ENCODE measurements at places on chromosomes 5 and 9. TPM values are rescaled to one million over a fixed set of nuclear protein-coding genes. Genes with fewer than 3 reads are reported as not detected.

DNA sequence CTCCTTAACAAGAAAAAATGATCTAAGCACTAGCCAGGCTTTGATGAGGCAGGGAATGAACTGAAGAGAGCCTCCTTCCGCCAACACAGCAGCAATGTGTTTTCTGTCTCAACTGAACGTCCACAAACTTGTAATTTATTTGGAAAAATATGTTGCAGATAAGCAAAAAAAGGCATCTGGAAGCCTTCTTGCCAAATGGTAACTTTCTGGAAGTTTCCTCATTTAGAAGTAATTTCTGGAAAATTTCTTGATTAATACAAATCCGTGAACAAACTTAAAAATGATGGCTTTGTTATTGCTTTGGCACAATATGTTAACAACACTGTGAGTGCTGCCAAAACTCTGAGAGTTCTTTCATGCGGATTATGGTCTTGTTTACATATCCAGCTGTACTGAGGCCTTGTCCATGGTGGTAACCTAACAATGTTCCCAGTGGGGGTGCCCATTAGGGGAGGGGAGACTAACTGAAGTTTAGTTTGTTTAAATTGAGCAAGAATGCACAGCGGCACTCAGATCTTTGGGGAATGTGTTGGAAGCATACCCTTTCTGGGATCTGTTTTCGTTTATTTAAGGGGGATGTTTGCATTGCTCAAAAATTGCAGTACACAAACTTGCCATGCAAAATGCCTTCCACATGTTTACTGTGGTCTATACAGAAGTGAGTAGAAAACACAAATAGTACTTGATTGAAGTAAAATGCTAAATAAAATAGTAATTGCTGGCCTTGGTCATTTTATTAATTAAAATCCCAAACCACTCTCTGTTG, 334.7 kb downstream of the NR2F1-AS1 start:
- DNase-seq, result no peak

GRCh38 chr5:44001675-44002380, 387.4 kb downstream of the FGF10 start:
- DNase-seq, result no peak

Gene STK10
- total RNA-seq, result 82.2 TPM

Gene SLC46A2
- 0.35 TPM for total RNA-seq

Gene ZDHHC11
- total RNA-seq, result 11.0 TPM

DNA sequence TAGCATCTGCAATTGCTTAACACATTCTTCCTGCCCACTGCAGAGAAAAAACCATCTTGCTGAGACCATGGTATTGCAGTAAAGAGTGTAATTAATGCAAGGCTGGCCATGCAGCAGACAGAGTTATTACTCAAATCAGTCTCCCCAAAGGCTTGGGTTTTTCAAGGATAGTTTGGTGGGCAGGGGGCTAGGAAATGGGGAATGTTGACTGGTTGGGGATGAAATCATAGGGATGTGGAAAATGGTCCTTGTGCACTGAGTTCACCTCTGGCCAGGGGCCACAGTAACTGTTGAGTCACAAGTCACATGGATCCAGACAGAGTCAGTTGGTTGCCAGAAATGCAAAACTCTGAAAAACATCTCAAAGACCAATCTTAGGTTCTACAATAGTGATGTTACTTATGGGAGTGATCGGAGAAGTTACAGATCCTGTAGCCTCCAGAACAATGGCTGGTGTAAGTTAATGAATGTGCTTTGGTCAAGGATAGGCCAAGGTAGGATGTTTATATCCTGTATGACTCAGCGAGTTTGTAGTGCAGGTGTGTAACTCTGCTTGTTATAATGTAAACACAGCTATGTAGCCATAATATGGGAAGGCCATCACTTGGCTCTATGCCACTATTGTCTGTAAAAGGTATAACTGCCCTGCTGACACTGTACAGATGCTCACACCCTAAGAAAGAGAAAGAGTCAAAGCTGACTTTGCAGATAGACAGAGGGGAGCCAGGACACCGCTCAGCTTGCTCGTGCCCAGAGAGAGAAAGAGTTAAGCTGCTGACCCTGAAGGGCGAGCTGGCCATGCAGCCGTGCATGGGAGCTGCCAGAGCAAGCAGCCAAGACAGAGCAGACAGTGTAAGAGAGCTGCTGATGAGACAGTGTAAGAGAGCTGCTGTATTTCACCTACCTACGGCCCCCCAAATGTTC, 27.2 kb downstream of the C9orf152 start:
- no peak for DNase-seq

DNA sequence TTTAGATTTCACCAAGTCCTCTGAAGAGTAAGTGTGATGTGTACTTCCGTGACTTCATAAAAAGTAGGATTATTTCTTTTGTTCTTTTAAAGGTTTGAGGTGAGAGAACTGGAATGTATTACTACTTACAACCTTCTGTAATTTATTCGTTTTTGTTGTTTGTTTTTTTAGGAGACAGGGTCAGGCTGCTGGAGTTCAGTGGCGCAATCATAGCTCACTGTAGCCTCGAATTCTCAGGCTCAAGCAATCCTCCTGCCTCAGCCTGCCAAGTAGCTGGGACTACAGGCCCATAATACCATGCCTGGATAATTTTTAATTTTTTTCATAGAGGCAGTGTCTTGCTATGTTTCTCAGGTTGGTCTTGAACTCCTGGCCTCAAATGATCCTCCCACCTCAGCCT, 68.3 kb upstream of the RETREG1 start:
- DNase-seq, result no peak

- DNase-seq, result no peak
Measured at GRCh38 chr5:54360089-54360488, 49.7 kb upstream of the ARL15 start.

- DNase-seq, result no peak
Measured at GRCh38 chr5:36384845-36385244, 83.1 kb upstream of the RANBP3L start.

DNA sequence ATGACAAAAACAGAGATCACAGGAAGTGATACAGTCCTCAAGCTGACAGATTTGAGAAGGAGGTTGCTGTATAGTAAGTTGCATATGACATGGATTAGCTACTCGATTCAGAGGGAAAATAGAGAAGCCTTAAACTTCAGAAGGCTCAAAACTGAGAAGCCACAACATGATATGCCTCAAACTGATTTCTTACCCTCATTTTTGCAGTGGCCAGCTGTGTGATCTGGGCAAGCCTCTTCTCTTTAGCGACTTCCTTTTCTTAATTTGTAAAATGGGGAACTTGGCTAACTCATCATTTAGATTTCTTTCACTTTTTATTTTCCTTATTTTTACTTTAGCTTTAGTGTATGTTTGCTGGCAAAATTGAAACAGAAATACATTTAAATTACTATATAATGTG, 421.1 kb downstream of the KIF4B start:
- DNase-seq, result no peak

DNA sequence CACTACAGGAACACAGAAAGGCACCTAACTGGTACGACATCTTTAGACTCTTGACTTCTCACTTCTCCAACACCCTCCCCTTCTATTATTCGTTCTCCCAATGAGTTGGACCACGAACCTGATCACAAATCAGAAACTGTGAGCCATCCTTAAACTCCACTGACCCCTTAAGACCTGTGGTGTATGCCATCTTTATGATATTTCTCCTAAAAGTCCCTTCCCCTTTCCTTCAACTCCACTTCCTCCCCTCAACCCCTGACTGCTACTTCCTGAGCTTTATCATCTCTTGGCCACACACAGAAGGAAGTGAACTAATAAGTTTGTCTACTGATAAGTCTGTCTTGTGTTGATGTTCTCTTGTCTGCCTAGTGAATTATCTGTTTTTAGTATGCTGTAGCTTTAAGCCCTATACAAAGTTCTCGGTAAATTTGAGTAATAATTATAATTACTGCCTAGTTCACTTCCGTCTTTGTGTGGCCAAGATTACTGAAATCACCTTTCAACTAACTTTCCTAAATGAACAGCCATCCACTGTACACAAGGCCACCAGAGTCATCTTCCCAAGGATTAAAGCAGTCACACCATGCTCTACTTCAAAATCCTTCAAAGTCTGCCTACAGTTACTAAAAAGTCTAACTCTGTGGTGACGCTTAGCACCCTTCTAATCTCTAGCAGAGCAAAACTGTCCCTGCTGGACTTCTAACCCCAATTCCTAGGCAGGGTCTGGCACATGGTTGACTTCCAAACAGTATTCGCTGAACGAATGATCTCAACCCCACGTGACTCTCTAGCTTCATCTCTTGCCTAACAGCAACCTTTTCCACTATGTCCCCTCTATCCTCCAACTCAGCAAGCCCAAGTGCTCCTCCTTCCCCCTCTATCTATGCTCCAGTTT, 23.2 kb downstream of the ELOVL7 start:
- no peak for DNase-seq

- no peak for DNase-seq
Measured at GRCh38 chr5:83142526-83142925, 65.2 kb downstream of the XRCC4 start.

DNA sequence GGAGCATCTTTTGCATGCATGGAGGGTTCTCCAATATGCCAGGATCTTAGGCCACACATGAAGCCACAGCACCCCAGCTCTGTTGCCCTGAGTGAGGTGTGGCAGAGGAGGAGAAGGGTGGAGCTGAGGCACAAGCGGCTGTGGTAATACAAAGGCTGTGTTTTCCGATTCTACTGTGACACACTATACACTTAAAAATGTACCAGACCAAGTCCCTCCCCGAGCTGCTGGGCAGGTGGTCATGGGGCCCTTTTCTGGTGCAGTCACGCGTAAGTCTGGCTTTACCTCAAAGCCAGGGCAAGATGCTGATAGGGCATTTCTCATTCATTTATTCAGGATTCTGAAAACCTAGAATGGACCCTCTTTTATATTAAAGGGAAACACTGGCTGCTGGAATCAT, 3.7 kb downstream of the ADGRV1 start:
- DNase-seq, result no peak

Gene CCDC107
- total RNA-seq, result 103 TPM

Gene TMEM232
- total RNA-seq, result 2.5 TPM

DNA sequence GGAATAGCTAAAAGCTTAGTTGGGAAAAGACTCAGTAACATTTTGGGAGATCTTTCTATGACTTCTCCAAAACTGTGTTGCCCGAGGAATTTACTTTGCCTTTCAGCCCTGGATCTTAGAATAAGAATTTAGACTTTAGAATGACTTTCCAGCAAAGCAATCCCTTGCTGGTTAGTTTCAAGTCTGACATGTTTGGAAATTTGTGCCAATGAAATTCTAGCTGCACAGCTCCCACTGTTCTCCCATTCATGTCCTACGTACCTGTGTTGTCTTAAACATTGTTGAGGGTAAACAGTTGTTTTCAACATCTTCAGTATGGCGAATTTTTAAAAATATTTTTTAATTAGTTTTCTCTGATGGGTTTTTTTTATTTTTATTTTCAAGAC, 111.4 kb downstream of the CCDC192 start:
- DNase-seq, result no peak

DNA sequence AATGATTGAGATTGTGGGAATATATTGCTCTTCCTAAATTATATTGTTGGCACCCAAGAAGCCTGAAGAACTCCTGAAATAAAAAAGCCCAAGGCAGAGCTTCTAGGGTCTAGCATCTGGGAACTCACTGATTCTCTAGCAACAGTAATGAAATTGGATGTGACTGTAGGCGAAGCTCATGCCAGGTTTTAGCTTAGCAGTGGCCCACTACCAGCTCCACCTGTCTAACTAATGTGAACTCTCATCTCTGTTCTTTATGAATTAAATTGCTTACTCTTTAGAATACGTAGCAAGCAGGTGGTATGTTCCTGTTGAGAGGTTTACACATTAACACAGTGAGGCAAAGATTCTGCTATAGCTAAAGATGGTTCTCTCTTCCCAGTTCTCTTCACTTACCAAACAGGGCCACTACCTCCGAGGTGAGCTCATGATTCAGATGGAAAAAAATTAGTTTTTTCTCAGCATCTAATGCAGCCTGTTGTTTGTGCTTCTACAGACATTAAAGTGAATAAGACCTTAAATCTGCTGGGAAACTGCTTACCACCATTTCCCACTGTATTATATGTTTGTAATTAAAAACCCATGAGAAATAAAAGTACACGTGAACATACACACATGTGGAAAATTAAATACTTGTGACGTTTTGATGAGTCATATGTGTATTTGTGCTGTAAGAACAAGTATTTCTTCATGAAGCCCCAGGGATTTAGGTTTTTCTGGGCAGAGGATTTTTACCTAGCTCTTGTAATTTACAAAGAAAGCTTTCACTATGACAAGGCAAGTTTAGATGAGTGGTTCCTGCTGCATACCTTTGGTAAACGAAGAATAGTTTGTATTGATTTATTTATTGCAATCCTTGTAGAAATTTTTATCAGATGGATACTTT, 360.1 kb downstream of the KDM4C start:
- DNase-seq, result no peak

DNA sequence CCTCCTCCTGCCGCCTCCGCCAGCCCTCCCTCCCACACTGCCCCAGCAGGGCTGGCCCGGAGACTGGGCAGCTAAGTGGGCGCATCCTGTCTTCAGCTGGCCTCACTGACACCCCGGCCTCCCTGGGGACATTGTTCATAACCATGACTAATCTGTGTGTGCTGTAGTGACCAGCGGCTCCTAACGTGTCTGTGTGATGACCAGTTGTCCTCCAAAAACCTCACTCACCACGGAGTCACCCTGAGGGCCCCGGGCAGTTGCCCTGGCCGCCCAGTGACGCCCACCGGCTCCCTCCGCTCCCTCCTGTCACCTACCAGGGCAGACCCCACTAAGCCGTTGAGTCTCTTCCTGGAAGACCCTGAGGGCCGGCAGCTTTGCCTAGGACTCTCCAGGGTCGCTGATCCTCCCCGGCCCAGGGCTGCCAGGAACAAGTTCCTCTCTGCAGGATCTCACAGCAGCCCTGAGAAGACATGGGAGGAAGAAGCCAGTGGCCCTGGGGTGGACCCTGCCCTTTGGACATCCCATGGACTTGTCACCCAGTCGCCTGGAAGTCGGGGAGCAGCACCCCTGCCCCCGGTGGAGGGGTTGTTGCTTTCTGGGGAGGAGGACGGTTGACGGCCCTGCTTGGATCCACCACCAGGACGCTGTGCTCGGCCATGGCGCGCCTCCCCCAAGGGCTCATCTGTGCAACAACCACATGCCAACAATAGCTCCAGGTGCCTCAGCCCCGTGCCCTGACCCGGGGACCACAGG, 110.2 kb upstream of the LMX1B start:
- no peak for DNase-seq

DNA sequence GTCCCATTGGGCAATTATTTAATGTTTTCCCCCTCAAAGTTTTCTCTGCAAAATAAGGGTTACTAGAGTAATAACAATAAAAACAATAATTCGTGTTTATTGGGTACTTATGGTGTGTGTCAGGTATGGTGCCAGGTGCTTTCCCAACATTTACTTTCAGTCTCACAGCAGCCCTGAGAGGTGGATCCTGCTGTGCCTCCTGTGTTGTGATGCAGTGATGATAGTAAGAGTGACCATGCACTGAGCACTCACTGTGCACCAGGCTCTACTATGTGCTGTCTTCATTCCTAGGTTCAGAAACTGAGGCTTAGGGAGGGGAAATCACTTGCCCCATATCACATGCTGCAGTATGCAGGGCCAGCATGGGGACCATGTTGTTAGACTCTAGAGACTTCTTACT, 15.5 kb downstream of the OTULINL start:
- no peak for DNase-seq

GRCh38 chr5:14125262-14125661, 17.9 kb upstream of the TRIO start:
- DNase-seq, result no peak

All from mesenteric fat pad (tissue), 1 donor.